ENCODE measurements at places on chromosomes 5 and 9.

- no peak for DNase-seq
These were observed 2209.2 kb downstream of the MAT2B start for GRCh38 chr5:165714598-165714997.

GRCh38 chr5:108212775-108213346 lies 169.0 kb downstream of the FBXL17 start:
- DNase-seq = no peak

DNA sequence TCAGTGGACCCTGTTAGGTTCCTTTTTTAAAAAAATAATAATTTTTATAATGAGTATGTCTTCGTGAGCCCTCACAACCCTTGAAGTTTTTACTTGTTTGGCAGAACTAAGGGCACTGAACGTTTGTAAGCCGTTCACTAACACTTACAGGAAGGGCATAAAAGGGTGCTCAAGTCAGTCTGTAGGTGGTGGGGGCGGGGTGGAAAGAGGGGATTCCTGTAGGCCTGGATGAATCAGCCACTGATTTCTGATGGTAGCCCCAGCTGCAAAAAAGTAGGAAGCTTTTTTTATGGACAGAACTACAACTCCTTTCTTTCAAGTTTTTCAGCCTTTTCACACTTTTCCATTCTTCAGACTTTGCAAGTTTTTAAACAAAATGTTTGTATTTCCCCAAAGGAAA lies 35.8 kb downstream of the PIK3R1 start:
- DNase-seq = no peak

DNA sequence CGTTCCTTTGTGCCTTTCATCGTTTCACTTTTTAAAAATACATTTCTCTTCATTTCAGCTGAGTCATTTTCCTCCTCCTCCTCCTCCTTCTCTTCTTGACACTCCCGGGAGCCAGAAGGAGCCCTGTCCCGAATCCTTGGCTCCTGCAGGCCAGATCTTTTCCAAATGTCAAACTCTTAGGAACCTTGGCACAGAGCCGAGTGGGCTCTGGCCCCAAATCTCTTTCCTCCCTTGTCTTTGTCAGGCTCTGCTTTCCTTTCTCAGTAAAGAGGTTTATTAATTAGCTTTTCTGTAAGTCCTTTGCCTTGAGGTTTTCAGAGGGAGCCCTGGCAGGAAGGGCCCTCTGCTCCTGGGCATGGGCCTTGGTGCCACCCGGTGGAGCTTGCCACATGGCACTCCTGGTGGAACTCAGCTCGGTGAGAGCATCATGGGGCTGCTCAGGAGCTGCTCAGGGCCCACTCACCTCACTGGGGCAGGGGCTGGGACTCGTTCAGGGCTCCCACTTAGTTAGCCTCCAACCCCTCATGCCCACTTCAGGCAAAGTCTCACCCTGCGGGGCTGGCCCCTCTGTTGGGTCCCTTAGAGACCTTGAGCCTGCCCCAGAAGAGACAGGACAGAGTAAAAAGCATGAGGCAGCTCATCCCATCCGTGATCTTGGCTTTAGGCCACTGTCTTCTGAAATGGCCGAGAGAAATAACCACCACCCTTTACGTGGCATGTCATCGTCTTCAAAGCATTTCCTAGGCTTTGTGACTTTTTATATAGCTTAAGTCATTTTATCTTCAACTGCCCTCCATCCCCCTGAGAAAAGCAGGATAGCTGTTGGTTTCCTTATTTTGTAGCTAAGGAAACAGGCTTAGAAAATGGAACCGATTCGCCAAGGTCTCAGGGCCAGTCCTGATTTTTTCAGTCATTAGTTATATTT lies 17.1 kb downstream of the STC2 start:
- no peak for DNase-seq

DNA sequence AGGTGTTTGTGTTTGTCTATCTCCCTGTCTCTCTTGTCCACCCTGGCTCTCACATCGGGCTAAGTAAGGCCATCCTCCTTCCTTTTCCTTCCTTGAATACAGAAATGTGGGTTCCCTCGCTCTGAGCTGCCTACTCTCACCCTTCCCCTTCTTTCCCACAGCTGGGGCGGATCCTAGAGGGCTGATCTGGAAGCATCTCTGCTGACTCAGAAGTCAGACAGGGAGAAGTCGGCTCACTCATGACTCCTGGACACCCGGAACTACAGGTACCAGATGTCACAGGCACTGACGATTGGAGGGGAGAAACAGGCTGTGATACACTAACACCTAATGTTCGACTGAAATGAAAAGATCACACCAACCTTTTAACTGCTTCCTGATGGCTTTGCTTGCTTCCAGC lies 41.3 kb downstream of the PTPN3 start:
- no peak for DNase-seq

GRCh38 chr5:53472279-53472678 lies 8.2 kb upstream of the FST start:
- DNase-seq = no peak

DNA sequence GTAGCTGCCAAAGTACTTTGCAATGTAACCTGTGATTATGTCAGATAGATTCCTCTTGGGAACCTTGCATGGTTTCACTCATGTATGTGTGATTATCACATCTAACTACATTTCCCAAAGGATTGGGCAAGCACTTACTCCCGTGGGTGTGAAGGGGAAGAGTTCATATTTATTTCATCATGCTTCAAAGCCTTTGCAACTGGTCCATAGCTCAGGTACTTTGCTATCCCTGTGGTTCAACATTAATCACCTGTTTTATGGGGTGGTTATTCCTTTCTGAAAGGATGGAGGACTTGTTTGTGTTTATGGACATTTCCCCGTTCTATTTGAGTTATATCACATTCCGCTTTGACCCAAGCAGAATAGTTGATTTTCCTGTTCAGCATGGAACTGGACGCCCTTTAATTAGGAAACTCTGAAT lies 13.6 kb upstream of the ERMP1 start:
- DNase-seq = no peak

GRCh38 chr5:57725658-57726504 lies 243.3 kb upstream of the ACTBL2 start:
- no peak for DNase-seq

- no peak for DNase-seq
These were observed 276.9 kb downstream of the PRELID2 start for GRCh38 chr5:145558288-145558687.

DNA sequence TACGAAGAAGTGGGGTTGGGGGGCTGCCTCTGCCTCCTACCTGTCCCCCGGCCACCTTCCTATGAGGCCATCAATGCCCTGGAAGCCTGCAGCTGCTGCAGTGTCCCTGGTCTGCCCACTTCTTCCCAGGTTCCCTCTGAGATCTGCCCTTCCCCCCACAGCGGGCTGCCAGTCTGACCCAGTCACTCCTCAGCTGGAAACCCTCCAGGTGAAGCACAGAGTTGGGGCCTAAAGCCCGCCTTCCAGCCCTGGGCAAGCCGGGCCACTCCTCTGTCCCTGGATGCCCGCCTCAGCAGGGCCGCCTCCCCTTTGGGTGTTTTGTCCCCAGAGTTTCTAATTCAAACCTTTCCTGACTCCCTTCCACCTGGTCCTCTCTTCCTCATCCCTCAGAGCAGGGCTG lies 137.0 kb downstream of the RXRA start:
- no peak for DNase-seq

DNA sequence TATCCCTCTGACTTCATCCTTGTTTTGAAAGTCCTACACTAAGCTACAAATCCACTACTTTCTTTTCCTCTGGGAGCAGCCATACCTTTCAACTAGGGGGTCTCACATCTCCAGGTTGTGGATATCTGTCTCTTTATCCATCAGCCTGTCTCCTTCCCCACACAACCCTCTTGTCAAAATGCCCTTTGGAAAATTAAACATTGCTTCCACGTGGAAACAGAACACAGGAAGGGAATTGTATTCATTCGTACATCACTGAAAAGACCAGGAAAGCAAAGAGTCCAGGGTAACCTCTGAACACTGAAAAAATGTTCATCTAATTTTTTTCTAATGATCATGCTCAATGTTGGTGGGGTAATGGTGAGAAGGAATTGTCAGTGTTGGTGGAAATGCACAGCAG lies 203.6 kb downstream of the NR3C1 start:
- no peak for DNase-seq

GRCh38 chr9:114746591-114747346 lies 59.1 kb downstream of the TNFSF15 start:
- DNase-seq = peak; percentile 63

DNA sequence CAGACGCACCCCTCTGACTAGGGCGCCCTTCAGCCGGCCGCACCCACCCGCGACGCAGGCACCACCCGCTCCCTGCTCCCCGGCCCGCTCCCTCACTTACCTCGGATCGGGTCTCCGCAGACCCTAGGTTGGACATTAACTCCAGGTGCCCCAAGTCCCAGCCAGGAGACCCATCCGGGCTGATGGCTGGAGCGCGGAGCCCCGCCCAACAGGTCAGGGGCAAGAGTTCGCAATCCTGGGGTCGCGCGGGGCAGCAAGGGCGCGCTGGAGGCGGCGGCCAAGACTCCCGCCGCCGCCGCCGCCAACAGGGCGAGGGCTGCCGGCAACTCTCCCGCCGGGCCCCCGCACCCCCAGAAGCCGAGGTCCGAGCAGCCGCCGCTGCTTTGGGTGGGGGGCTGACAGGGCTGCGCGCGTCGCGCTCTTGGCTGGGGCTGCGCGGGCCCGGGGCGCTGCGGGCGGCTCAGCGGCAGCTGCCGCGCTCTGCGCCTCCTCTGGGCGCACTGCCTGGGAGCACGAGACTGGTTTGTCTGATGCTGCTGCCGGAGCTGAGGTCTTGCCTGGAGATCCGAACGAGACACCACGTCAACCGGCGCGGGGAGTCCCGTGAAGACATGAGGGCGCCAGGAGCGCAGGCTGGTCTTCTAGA lies at the start of gene GDNF:
Gene GDNF, minus strand, starts transcription at position 635 of the 646 bp plus-strand sequence. CDS start 5,245 bp downstream, outside the sequence.
- peak; percentile 61 for DNase-seq

GRCh38 chr5:173327084-173327947 lies 898 bp downstream of the STC2 start:
- DNase-seq = no peak

DNA sequence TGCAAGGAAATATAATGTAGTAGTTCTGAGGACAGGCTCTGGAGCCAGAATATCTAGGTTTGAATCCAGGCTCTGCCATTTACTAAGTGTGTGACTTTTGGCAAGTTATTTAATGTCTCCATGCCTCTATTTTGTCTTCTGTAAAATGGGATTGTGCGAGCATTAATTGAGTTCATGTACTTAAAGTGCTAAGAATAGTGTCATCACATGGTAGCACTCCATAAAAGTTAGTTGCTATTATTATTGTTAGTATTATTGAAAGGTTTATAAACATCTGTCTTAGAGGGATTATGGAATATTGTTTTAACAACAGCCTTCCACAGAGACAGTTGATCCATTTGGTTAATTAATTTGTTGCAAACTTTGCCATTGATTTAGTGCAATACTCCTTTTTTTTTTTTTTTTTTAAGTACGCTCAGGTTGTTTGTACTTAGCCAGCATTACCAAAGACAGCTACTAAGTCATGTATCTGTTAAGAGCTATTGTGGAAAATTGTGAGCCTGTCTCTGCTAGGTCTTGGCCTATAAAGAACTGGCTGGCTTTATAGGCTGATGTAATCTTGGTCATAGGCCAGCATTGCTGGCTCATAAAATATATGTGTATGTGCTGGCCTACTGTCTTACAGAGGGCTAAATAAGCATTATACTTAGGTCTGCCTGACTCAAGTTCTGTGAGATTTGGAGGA lies 174.7 kb downstream of the WDR70 start:
- peak; percentile 53 for DNase-seq

DNA sequence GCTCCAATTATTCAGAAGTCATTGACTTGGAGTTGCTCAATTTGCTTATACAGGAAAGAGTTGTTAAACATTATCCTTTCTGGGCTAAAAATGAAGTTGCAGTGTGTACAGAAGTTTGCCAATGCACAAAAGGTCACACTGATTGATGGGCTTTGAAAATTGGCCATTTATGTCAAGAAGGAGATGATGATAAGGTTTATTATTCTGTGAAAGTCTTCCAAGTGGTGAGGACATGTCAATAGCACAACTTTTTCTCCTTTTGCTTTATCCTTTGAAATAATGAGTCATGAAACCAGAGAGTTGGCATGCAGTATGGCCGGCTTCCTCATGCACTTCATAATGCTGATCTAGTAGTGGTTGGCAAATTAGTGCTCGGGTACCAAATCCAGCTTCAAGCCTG lies 848.5 kb upstream of the WWC1 start:
- no peak for DNase-seq

DNA sequence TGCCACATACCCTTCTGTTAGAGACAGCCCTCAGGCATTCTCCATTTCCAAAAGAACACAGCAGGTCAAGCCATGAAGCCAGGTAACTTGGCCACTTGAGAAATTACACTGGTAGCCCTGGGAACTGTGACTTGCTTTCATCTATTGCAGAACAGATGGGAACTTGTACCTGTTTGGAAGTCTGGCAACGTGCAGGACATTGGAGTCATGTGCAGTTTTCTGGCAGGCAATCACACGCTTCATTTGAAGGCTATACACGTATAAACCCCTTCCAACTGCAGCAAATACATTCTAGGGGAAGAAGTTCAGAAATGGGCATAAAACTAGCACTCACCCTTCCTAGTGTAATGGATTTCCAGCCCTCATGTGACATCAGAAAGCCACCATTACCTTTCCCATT lies 54.0 kb downstream of the WDR41 start:
- DNase-seq = no peak

GRCh38 chr5:158837908-158838307 lies 261.8 kb downstream of the EBF1 start:
- DNase-seq = no peak

DNA sequence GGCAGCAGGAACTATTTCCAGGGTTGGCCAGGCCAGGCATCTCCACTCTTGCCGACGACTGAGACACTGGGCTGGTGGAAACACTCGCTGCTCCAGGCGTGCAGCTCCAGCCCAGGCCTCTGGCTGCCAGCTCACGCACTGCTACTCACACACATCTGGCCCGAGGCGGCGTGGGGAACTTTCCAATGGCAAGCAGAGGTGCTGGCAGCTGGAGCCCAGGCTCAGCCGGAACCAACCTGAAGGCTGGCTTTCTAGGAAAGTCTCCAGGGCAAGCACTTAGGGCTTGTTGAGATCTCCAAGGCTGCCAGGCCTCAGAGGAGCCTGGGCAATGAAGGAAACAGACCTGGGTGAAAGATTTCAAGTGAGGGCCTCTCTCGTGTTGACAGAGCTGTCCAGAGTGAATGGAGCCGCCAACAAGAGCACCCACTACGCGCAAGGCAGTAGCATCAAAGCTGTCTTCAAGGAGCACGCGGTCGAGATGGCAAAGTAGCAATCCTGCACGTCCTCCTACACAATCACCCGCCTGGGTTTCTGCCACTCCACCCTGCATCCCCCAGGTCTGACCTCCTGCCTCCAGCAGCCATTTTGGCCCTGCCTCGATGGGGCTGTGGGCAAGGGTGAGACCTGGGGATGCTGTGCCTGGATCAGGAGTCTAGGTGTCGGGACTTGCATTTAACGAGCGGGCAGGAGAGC lies 14.4 kb downstream of the SH3PXD2B start:
- DNase-seq = peak; percentile 70
